ENCODE measurements at places on chromosomes 11 and 22.

DNA sequence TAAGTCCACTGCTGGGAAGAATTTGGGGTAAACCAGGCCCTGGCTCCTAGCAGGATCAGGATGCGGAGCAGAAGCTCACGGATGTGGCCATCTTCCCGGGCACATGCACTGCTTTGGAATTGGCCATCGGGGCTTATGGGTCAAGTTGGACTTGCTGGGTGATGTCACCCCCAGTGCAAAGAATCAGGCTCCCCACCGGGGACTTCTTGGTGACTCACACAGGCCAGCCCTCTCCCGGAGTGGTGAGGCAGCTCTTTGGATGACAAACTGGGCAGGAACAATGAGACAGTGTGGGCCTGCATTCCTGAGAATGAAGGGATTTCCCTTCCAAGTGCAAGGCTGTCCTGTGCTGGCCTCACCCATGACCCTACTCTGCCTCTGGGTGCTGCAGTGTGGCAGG is 128.8 kb upstream of the ANO1 start:
- no peak for DNase-seq

GRCh38 chr22:28589102-28589750 is 90.4 kb downstream of the TTC28 start:
- DNase-seq: no peak

- no peak for DNase-seq
Observed at GRCh38 chr11:57163160-57163868, 18.4 kb upstream of the LRRC55 start.

DNA sequence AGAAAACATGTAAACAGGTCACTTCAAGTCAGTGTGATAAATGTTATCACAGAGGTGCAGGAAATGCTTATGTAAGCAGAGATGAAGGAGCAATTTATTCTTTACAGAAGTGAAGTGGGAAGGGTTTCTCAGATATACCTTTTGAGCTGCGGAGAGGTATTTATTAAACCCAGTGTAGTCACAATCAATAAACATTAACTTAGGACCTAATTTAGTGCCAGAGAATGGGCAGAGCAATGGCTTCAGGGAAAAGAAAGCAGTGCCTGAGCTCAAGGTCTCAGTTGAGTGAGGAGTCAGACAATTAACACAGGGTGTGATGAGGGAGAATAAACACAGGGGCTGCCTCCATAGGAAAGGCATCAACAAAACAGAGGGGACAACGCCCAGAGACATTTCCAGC is 1.9 kb downstream of the MS4A5 start:
- no peak for DNase-seq

DNA sequence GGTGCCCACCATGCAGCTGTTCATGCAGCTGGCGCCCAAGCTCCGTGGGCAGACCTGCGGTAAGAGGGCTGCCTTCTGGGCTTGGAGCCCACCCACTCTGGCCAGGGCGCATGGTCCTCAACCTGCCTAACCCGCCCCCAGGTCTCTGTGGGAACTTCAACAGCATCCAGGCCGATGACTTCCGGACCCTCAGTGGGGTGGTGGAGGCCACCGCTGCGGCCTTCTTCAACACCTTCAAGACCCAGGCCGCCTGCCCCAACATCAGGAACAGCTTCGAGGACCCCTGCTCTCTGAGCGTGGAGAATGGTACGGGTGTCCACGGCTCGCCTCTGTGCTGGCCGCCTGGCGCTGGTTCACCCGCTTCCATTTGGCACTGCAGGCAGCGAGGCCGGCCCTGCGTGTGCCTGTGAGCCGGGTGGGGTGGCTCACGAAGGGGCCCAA is 11.0 kb downstream of the MUC5AC start:
- DNase-seq: no peak

DNA sequence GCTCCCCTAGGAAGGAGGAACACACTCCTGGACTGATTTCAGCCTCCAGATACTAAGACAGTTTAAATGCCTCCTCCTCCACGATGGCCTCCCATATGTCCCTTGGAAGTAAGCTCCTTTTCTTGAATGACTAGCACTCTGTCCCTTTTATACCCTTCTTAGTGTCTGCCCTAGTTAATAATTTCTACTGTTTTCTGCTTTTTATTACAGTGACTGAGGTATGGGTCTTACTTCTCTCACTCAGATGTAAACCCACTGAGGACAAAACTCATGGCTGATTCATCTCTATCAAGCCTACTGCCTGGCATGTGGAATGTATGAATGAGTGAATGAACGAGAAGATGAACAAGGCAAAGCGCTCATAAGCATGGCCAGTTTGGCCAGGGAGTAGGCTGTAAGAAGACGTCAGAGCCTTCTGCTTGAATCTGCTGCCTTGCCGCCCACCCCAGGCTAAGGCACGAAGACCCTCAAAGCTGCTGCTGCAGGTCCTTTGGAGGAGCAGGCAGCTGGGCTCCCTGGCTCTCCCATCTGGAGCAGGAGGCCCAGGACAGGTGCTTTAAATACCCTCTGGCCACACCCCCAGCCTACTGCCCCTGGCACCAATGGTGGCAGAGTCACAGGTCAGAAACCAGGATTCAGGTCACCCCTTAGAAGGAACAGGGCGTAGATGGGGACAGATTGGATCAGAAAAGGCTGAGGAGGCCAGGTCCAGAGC is 8.2 kb upstream of the PGA3 start:
- no peak for DNase-seq

GRCh38 chr11:129368889-129369672 is 6.6 kb upstream of the BARX2 start:
- DNase-seq: no peak

GRCh38 chr11:12628314-12628713 is 45.9 kb upstream of the TEAD1 start:
- no peak for DNase-seq

DNA sequence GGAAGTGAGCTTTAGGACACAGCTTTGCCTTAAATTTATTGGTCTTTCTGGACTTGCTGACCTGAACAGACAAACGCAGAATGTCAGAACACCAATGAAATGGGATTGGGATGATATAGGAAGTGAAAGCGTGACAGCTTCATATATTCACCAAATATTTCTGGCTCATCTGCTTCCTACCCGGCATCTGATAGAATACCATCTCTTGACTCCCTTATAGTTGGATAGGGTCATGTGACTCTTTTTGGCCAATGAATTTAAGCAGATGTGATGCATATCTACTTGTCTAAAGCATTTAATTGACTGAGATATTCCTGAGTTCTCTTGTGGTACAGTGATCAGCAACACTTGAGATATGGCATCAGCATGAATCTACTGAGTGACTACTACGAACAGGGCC is 2.5 kb upstream of the CAPRIN1 start:
- DNase-seq: no peak
